ELF-1 (cell line): ENCODE measurements at places on chromosomes 4 and X.

DNA sequence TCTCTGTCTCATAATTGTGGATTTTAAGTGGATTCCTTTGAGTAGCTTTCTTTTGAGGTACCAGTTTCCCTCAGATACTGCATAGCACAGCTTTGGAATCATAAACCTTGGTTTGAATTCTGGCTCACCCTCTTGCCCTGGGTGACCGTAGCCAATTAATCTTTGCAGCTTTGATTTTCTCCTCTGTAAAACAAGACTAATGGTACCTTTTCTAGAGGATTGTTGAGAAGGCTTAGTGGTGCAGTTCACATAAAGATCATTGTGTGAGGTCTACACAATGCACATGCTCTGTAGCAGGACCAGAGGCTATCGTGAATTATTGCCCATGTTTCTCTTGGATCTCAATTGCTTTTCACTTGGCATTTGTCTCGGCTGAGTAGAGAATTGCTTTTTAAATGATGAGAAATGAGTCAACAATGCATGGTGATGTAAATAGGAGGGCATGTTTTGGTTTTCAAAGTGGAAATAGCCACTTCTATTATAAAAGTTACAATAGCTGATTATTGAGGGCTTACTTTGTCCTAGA, 47.9 kb downstream of the TMEM131L start:
- no peak for DNase-seq

DNA sequence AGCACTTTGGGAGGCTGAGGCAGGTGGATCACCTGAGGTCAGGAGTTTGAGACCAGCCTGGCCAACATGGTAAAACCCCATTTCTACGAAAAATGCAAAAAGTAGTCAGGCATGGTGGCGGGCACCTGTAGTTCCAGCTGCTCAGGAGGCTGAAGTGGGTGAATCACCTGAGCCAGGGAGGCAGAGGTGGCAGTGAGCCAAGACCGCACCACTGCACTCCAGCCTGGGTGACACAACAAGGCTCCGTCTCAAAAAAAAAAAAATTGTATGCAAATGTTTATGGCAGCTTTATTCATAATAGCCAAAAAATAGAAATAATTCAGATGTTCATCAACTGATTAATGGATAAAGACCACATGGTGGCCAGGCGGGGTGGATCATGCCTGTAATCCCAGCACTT, 9.8 kb upstream of the NOCT start:
- DNase-seq: no peak

GRCh38 chrX:132472397-132472796, 16.4 kb downstream of the MBNL3 start:
- no peak for DNase-seq

GRCh38 chrX:776529-777230, 146.1 kb downstream of the SHOX start:
- peak; percentile 58 for DNase-seq

DNA sequence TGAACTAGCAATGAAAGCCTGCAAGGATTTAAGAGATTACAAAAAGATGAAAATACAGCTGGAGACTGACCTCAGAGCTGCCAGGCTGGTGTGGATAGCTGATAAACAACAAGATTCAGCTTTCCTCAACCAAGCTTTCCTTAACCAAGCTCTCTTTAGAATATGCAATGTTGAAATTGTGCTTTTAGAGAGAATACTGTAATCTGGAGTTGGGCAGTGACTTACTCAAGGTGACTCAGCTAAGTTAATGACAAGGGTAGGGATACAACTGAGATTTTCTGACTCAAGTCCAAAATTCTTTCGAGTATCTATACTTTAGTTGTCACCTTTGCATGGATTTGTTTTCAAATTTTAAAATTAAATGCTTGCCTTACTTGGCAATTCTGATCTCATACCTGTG, 98.0 kb downstream of the AMMECR1 start:
- no peak for DNase-seq

GRCh38 chrX:46837558-46838485, 979 bp downstream of the RP2 start:
- no peak for DNase-seq

DNA sequence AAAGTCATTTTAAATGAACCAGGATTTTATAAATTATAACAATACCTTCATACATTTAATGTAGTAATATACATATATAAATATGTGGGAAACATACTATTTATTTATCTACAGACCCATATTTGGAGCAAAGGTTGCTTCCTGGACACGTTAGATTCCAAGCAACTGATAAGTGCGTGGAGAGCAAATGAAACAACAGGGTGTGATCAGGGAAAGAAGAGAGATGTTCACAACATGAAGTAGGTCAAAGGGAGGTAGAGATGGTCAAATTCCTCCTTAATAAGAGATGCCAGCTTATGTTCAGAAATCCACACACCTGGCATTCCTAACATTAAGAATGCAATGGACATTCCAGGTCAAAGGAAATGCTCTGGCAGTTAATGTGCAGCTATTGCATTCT, 53.1 kb upstream of the HPGD start:
- no peak for DNase-seq

- no peak for DNase-seq
Observed at GRCh38 chr4:4824232-4824631, 35.2 kb upstream of the MSX1 start.

- DNase-seq: no peak
Observed at GRCh38 chrX:121579016-121579760, 531.8 kb downstream of the GLUD2 start.
